ENCODE measurements at places on chromosomes 2 and 18.

- DNase-seq = no peak
Measured at GRCh38 chr18:29171892-29172755, 995.2 kb upstream of the CDH2 start.

- DNase-seq = no peak
Measured at GRCh38 chr2:201502713-201503112, 51.2 kb downstream of the STRADB start.

- peak; percentile 61 for DNase-seq
Measured at GRCh38 chr18:8982416-8983183, 119.9 kb upstream of the NDUFV2 start.

- DNase-seq = no peak
Measured at GRCh38 chr2:45233301-45233700, 224.0 kb upstream of the SIX2 start.

- DNase-seq = no peak
Measured at GRCh38 chr2:236158969-236159777, 9.0 kb downstream of the GBX2 start.

DNA sequence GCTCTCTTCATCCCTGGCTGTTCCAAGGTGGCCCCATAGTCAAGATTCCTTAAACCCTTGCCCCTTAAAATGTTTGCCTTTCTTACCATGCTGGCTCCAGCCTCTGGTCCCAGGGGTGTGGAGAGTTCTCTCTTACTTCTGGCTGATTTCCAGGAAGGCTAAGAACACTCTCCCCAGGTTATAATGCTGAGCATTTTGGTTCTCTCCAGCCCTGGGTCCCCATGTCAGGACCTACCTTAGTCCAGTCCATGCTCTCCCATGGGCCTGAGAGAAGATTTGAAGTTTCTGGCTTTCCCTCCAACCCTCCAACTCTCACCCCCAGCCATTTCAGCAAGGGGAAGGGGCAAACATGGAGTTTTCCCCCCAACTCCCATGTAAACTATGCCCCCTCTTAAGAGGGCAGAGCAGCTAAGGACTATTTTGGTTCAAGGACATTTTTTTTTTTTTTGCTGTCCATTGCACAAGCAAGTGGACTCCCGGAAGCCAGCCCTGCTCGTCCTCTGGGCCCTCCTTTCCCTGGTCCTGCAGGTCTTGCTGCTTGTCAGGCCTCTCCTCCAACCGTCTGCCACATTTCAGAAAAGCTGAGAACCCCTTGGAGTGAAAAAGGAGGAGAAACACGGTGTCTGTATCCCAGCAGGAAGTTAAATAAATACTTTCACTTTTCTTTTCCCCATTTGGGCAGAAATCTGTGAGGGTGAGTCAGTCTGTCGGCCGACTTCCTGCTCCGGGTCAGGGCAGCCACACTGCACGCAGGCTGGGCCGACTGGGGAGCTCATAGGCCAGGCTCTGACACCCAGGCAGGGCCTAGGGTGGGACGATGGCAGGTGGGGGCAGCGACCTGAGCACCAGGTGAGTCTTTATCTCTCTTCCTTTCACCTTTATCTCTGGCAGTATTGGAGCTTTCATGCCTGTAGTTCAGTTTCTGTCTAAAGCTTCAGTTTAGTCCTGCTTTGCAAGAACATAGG, at the start of gene SP140L:
Gene SP140L (plus strand): TSS at position 741 of the 965 bp plus-strand sequence. CDS start 77 bp downstream, at position 818.
- DNase-seq = no peak

- DNase-seq = no peak
Measured at GRCh38 chr2:120210270-120210693, 12.9 kb downstream of the TMEM185B start.

GRCh38 chr2:218701806-218702205, 8.8 kb upstream of the TTLL4 start:
- no peak for DNase-seq

GRCh38 chr18:50196261-50196660, 1.3 kb upstream of the MYO5B start:
- DNase-seq = no peak

DNA sequence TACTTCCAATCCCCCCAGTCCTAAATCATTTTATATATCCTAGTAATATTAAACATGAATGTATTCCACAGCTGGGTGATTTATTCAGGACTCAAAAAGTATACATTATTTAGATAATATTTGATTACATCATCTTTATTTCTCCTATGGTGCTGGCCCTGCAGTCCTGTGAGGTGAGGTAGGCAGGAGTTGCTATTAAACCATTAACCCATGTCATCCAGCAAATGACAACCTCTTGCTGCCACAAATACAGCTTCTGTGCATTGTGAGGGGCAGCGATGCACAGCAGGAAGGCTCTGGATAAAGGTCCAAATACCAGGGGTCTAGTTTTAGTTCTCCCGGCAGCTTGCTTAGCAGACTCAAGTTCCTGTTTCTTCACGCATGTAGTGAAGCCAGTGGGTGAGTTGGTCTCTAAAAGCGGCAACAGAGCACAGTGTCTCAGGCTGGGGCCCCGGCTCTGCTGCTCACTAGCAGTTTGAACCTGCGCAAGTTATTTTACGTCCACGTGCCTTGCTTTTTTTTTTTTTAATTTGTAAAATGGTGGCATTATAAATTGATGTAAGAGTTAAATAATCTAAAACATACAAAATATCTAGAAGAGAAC, 36.1 kb downstream of the INSIG2 start:
- no peak for DNase-seq

DNA sequence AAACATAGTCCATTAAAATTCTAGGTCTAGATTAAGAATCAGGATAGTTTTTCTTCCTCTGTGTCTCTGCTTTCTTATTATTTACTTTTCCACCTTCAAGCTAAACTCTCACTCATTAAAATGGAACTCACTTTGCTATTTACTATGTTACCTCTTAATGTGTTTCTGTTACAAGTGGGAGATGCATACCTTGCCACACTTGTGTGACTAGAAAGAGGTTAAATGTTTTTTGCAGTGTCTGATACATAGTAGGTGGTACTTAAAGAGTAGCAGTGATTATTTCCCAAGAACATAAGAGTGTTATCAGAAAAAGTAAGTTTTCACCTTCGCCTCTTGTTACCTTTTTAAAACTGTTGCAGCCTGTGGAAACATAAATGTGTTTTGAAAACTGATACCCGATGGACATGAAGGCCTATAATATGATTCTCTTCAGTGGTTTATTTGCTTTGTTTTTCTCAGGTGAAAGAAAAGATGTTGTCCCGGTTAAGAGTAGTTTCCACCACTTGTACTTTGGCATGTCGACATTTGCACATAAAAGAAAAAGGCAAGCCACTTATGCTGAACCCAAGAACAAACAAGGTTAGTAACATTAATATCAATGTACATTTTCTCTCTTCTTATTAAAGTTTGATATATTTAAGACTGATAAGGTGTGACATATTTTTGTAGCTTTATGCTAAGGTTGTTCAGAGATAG, 16.6 kb downstream of the ME2 start:
- no peak for DNase-seq

- no peak for DNase-seq
Measured at GRCh38 chr2:172244419-172245130, 141.9 kb upstream of the DLX2 start.

DNA sequence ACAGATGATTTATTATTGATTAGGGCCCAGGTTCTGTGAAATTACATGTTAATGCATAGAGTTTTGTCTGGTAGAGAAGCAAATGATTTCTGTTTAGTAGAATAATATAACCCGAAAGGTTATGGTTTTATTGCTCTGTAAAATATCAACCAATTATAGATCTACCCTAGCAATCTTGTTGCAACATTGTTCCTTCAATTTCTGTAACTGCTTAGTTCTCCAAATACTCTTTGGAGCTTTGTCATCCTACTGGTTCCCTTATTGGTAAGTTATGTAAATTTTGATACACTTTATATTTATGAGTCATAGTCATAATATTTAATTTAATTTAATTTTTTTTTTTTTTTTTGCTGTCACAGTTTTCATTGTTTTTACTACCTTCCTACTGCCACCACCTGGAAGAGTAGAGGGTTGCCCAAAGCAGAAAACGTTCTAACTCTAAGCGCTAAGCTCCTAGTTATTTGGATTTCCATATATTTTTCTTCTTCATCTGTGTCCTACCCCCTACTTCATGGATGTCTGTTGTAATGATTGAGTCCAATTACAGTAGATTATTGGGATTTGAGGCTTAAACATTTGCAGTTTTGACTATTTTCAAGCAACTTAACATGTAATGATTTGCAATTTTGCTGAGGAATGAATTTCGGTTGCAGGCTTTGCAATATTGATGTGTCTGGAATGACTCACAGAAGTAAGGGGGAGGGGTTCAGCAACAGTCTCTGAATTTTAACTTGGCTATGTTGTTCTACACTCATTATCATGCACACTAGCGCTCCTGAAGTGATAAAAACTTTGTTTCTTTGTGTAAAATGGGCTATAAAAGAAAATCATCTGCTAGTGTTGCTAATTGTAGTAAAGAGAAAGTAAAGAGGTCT, 51.1 kb downstream of the NABP1 start:
- DNase-seq = no peak

DNA sequence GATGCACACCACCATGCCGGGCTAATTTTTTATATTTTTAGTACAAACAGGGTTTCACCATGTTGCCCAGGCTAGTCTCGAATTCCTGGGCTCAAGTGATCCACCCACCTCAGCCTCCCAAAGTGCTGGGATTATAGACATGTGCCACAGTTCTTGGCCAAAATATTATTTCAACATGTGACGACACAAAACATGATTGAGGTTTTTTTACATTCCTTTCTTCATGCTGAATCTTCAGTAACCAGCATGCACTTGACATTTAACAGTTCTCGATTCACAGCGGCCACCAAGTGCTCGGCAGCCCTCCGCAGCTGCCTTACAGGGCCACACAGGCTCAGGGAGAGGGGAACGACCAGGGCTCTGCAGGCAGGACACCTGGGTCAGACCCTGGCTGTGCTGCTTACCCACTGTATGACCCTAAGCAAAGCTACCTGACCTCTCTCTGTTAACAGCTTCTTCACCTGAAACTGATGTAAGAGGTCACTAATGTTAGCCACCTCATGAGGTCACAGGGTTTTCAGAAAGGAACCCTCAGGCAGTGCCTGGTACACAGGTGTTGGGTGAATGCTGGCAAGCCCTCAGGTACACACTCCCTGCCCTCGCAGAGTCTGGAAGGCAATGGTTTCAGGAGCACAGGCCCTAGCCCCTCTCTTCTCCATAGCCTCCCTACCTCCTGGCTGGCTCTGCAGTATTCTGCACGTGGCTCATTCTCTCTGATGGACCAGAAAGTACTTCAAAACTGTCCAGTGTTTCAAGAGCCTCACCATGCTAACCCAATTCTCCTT, 25.7 kb downstream of the TUBB6 start:
- DNase-seq = no peak

- no peak for DNase-seq
Measured at GRCh38 chr2:100012561-100012960, 129.8 kb downstream of the AFF3 start.

- no peak for DNase-seq
Measured at GRCh38 chr18:42112657-42113420, 157.8 kb downstream of the PIK3C3 start.

GRCh38 chr2:240584486-240585031, 2.0 kb upstream of the CAPN10 start:
- DNase-seq = no peak

GRCh38 chr2:72572501-72572900, 253.3 kb downstream of the EXOC6B start:
- no peak for DNase-seq

GRCh38 chr2:218658671-218659257, 659 bp downstream of the ZNF142 start:
- DNase-seq = peak; percentile 63

- DNase-seq = peak; percentile 19
Measured at GRCh38 chr2:218230882-218231281, 13.9 kb downstream of the ARPC2 start.

DNA sequence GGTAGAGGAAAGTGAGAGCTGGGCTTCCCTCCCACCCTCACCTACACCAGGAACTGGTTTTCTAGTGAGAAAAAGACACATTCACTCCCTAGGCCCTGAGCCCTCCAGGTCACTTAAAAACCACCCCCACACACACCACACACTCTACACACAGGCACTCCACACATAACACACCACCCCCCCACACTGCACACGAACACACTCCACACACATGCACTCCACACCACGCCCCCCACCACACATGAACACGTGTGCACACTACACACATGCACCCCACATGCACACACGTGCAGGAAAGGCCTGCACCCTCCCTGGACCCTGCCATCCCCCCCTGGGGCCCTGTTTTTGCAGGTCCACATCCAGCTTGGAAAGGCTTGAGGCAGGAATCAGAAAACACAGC, 67.6 kb downstream of the RALBP1 start:
- DNase-seq = no peak

- no peak for DNase-seq
Measured at GRCh38 chr2:65615602-65616001, 183.2 kb upstream of the SPRED2 start.

- DNase-seq = no peak
Measured at GRCh38 chr2:25740810-25741381, 67.5 kb upstream of the DTNB start.

DNA sequence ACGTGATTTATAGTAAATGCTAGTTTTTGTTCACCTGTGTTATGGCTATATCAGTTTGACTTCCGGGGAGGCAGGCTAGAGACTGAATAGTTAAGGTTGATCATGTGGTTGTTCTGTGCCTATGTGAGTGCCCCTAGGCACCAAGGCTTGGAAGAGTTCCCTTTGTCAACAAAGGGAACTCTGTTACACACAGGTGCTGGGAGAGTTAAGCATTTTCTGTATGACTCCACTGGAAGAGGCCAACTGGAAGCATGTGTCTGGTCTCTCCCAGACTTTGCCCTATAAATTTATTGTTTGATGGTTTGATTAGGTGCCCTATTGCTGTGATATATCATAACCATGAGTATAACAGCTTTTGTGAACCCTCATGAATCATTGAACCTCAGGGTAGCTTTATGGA, 63.8 kb downstream of the ARL6IP6 start:
- DNase-seq = no peak

DNA sequence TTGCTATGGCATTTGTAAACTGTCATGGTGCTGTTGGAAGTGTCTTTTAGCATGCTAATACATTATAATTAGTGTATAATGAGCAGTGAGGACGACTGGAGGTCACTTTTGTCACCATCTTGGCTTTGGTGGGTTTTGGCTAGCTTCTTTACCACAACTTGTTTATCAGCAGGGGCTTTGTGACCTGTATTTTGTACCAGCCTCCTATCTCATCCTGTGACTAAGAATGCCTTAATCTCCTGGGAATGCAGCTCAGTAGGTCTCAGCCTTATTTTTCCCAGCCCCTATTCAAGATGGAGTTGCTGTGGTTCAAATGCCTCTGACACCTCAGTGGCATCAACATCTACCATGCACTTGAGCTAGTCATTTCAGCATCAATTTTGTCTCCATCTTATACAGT, 29.7 kb downstream of the LYPD6 start:
- DNase-seq = no peak

- DNase-seq = no peak
Measured at GRCh38 chr2:234142530-234142929, 92.0 kb downstream of the SPP2 start.

DNA sequence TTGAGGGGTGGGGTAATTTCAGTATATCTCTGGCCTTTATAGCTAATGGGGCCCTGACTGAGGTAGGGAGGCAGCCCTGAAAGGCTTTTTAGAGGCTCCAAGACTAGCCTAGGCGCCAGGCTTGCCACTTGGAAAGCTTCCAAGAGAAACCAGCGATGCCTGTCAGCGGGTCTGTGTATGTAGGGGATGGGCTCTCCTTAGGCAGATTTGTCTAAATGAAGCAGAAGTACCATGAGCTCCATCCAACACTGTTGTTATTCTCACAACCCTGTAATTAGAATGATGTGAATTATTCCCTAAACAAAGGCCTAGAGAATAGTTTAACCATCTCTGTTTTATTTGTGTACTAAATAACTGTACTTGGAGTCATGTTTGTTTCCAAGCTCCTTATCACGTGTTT, 138.1 kb downstream of the B3GNT2 start:
- peak; percentile 55 for DNase-seq

GRCh38 chr2:169933124-169933711, 106.0 kb downstream of the UBR3 start:
- peak; percentile 54 for DNase-seq

Data from SK-N-SH (cell line).